Large intestine (tissue), 12 donors: ENCODE measurements at places on chromosomes 4 and X. TPM values are rescaled to one million over a fixed set of nuclear protein-coding genes. Genes with fewer than 3 reads are reported as not detected.
A peak's percentile ranks its signal among the peaks of the same experiment; 100 is the strongest.

The VCX gene
- not detected for polyA plus RNA-seq

The DRD5 gene
- 0.16 TPM for polyA plus RNA-seq

The FGF13 gene
- 32.9 TPM for polyA plus RNA-seq

The FTSJ1 gene
- polyA plus RNA-seq, result 21.1 TPM

The ARHGEF9 gene
- polyA plus RNA-seq, result 32.5 TPM

The ASMT gene
- not detected for polyA plus RNA-seq

- no peak overlapping the region for H3K27ac ChIP-seq
- no peak for DNase-seq
- no peaks in the 10 kb centered on the region for H3K36me3 ChIP-seq
- H3K4me3 ChIP-seq, result no peak overlapping the region
These were observed 214.0 kb downstream of the APBB2 start for GRCh38 chr4:41000356-41000755.

DNA sequence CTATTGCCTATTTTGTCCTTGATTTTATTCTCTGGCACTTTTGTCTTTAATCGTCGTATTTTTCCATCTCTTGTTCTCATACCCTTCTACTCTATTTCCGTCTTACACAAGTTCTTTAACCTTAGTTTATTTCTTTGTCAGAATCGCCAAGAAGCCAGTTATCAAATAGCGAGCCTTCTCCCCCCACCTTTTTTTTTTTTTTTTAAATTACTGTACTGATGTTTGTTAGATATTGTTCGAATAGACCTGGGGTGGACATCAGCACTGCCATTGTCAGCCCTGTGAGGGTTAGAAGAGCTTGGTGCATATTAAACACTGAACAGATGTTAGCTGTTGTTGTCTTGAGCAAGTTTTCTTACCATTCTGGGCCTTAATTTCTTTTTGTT lies 1.2 kb downstream of the SPCS3 start:
- H3K4me3 ChIP-seq, result peak overlapping the region; percentile 90
- peaks cover 2% of the 10 kb centered on the region for H3K27me3 ChIP-seq
- peaks cover 2% of the 10 kb centered on the region for H3K4me1 ChIP-seq
- H3K27ac ChIP-seq, result peak overlapping the region; percentile 92

DNA sequence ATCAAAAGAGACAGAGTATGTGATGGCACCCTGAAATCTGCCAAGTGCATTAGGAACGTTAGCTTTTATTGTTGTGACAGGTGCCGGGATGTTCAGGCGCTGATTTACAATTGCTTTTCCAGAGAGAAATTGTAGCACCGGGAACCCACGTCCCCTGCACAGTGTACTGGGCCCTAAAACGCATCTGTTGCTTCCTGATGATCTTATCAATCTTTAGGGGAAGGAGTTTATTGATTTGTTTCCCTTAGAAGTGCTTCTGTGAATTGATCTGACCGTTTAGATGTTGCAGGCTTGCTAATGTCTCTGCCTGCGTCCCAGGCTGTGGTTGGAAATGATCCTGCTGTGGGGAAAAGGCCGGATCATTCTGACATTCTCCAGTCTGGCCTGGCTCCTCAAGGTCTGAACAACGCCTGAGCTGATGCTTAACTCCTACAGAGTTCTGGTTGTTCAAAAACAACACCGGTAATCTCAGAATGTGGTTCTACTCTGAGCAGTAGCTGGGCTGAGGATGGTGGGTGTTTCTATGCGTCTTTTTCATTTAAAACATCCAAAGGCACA lies 16.9 kb downstream of the PHOX2B start:
- H3K4me1 ChIP-seq, result no peaks in the 10 kb centered on the region
- no peaks in the 10 kb centered on the region for H3K36me3 ChIP-seq
- H3K27ac ChIP-seq, result no peak overlapping the region
- no peak overlapping the region for H3K4me3 ChIP-seq
- DNase-seq, result no peak
- peaks cover 18% of the 10 kb centered on the region for H3K27me3 ChIP-seq

DNA sequence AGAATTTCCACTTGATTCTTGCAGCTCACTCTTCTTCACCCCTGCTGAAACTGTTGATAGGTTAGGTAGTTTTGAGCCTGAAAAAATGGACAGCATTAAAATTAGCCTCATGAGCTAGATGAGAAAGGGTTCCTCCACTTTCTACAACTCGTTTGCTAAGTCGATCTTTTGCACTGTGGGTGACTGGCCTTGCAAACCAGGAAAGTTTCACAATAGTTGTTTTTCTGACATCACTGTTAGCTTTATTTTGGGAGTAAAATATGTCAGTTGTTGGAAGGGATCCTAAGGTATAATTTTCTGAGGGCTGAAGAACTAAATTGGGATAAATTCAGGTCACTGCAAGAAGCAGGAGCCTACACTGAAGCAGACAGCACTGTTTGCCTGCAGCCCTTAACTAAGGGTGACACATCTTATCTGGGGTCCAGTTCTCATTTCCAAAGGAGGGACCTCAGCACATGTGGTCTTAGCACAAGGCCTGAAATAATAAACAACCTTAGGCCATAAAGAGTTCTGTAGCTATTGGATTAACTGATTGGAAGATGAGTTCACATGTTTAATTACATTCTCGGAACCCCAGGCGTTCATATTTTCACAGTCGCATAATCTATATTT lies 29.1 kb downstream of the ANAPC4 start:
- no peaks in the 10 kb centered on the region for H3K27me3 ChIP-seq
- H3K4me3 ChIP-seq, result no peak overlapping the region
- H3K4me1 ChIP-seq, result no peaks in the 10 kb centered on the region
- no peak overlapping the region for H3K27ac ChIP-seq

DNA sequence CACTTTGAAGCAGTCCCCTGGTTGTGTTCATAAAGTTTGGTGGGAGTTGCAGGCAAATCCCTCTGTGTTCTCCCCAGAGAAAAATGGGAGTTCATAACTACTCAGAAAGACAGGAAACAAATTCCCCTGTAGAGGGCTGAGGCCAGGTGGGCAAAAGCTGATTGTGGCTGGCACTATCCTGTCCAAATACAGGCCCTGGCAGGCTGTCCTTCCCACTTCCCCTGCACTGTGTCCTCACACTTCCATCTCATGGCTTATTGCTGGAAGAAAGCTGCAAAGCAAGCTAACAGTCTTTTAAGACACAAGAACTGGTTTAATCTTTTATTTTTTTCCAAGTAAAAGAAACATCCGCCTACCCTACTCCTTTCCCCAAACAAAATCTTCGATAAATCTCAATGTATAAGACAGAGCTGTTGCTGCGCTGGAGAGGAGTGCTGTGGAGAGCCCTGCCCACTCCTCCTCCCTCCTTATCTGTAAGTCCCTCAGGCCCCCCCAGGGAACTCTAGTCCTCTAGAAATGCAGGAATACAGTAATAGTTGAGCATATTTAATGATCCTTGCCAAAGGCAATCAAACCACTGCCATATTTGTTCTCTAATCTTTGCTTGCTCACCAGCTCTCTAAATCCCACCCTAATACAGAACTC lies 14.0 kb downstream of the TAPT1 start:
- H3K36me3 ChIP-seq, result peaks cover 14% of the 10 kb centered on the region
- H3K4me3 ChIP-seq, result no peak overlapping the region
- H3K4me1 ChIP-seq, result no peaks in the 10 kb centered on the region
- H3K27ac ChIP-seq, result no peak overlapping the region

DNA sequence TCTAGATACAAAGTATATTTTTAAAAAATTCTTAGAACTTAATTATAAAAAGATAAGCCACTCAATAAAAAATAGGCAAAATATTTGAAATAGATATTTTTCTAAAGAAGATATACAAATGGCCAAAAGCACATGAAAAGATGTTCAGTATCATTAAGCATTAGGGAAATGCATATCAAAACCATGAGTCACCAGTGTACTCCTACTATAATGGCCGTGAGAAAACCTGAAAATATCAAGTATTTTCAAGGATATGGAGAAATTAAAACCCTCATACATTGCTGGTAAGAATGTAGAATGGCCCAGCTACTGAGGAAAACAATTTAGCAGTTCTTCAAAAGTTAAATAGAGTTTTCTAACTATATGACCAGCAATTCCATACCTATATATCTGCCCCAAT lies 337.9 kb downstream of the CAMK2D start:
- no peak for DNase-seq
- H3K4me1 ChIP-seq, result no peaks in the 10 kb centered on the region
- H3K36me3 ChIP-seq, result no peaks in the 10 kb centered on the region
- H3K27ac ChIP-seq, result no peak overlapping the region
- no peaks in the 10 kb centered on the region for H3K27me3 ChIP-seq

- H3K36me3 ChIP-seq, result no peaks in the 10 kb centered on the region
- H3K27ac ChIP-seq, result no peak overlapping the region
- no peak overlapping the region for H3K4me3 ChIP-seq
These were observed 279.6 kb downstream of the PDGFC start for GRCh38 chr4:156692016-156692415.

DNA sequence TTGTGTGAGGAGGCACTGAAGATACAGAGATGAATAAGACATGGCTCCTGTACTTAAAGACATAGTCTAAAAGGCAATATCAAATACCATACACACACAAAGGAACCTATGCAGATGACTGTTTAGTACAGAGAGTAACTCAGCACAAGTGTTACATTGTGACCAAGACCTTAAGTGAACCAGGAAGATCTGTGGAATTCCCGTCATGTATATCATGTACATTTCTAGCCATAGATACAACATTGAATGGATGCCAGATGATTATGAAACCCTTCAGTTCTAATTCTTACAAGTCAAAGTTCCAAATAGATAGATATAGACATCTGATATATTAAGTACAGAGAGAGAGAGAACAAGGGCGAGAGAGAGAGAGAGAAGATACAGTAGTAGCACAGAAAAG lies 73.2 kb downstream of the PAK3 start:
- no peak overlapping the region for H3K27ac ChIP-seq
- no peak overlapping the region for H3K4me3 ChIP-seq
- DNase-seq, result no peak

DNA sequence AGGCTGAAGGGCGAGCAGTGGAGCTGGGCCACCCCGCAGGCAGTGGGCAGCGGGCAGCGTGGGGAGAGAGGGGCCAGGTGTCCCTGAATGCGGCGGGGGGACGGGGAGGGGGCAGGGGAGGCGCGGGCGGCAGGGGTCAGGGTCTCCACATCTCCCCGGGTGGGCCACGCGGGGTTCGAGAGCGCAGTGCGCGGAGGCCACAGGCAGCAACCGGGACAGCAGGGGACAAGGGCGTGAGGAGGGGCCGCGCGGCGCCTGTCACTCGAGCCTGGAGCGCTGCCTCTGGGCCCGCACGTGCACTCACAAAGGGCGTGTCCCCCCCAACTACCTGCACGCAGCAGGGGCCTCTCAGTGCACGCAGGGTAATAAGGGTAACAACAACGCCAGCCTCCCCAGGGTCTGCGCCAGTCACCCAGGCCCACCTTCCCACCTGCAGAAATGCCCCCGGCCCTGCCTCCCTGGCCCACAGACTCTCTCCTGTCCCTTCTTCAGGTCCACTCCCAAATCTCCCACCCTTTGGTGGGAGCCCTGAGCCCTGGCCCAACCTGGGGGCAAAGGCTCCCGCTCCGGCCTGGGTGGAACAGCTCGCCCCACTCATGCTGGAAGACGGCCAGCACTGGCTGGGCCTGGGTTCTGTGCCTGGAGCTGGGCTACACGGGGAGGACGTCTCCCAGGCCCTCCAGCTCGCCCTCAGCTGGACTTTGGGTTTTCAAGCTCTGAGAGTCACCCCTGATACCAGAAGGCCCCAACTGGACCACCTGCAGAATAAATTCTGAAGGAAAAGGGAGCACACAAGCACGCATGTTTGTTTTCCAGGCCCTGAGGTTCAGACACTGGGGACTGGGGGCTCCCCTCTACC lies 53.2 kb downstream of the ZFYVE28 start:
- H3K27ac ChIP-seq, result no peak overlapping the region
- peak overlapping the region; percentile 49 for H3K4me3 ChIP-seq
- no peaks in the 10 kb centered on the region for H3K27me3 ChIP-seq

DNA sequence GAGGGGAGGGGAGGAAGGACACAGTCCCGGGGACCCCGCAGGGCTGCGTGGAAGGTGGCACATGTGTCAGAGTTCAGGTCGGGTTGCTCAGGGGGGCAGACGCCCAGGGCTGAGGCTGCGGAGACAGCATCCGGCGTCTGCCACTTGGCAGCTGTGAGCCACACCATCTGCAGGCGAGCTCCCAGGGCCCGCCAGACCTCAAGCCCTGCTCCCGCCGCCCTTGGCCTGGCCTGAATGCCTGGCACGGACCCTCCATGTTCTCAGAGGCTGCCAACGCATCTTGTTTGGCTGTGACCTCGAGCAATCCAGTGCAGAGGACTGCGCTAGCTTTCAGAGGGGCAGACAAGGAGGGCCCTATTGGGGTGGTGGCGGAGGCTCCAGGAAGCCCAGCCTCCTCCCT lies 5.1 kb downstream of the BGN start:
- DNase-seq, result no peak
- no peaks in the 10 kb centered on the region for H3K36me3 ChIP-seq
- no peaks in the 10 kb centered on the region for H3K27me3 ChIP-seq
- H3K27ac ChIP-seq, result no peak overlapping the region

DNA sequence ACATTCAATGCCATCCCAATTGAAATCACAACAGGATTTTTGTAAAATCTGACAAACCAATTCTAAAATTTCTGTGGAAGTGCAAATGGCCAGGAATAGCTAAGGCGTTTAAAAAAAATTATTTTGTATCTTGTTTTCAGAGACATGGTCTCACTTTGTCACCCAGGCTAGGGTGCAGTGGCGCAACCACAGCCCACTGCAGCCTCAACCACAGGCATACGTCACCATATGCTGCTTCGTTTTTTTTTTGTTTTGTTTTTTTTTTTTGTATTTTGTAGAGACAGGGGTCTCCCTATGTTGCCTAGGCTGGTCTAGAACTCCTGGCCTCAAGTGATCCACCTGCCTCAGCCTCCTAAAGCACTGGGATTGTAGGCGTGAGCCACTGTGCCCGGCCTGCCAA lies 24.5 kb downstream of the ZNF41 start:
- H3K36me3 ChIP-seq, result peaks cover 2% of the 10 kb centered on the region
- no peak overlapping the region for H3K27ac ChIP-seq
- DNase-seq, result no peak
- H3K4me1 ChIP-seq, result no peaks in the 10 kb centered on the region
- H3K4me3 ChIP-seq, result no peak overlapping the region
- no peaks in the 10 kb centered on the region for H3K27me3 ChIP-seq

GRCh38 chrX:131955099-131955777 lies 67.9 kb upstream of the STK26 start:
- no peak for DNase-seq
- no peaks in the 10 kb centered on the region for H3K4me1 ChIP-seq
- no peak overlapping the region for H3K27ac ChIP-seq
- H3K36me3 ChIP-seq, result no peaks in the 10 kb centered on the region

- no peaks in the 10 kb centered on the region for H3K4me1 ChIP-seq
- H3K27me3 ChIP-seq, result no peaks in the 10 kb centered on the region
- DNase-seq, result no peak
- peaks cover 23% of the 10 kb centered on the region for H3K36me3 ChIP-seq
- no peak overlapping the region for H3K27ac ChIP-seq
These were observed 30.8 kb downstream of the MTM1 start for GRCh38 chrX:150599226-150599625.

- no peak overlapping the region for H3K27ac ChIP-seq
- H3K4me1 ChIP-seq, result no peaks in the 10 kb centered on the region
- no peaks in the 10 kb centered on the region for H3K27me3 ChIP-seq
- DNase-seq, result no peak
- no peak overlapping the region for H3K4me3 ChIP-seq
These were observed 468.2 kb upstream of the DIPK2B start for GRCh38 chrX:45668686-45669443.
